ENCODE measurements at places on chromosomes 13 and 19.

- DNase-seq = no peak
Measured at GRCh38 chr13:42702716-42703115, 78.7 kb upstream of the FAM216B start.

- DNase-seq = no peak
Measured at GRCh38 chr13:57624565-57625435, 6.7 kb upstream of the PCDH17 start.

DNA sequence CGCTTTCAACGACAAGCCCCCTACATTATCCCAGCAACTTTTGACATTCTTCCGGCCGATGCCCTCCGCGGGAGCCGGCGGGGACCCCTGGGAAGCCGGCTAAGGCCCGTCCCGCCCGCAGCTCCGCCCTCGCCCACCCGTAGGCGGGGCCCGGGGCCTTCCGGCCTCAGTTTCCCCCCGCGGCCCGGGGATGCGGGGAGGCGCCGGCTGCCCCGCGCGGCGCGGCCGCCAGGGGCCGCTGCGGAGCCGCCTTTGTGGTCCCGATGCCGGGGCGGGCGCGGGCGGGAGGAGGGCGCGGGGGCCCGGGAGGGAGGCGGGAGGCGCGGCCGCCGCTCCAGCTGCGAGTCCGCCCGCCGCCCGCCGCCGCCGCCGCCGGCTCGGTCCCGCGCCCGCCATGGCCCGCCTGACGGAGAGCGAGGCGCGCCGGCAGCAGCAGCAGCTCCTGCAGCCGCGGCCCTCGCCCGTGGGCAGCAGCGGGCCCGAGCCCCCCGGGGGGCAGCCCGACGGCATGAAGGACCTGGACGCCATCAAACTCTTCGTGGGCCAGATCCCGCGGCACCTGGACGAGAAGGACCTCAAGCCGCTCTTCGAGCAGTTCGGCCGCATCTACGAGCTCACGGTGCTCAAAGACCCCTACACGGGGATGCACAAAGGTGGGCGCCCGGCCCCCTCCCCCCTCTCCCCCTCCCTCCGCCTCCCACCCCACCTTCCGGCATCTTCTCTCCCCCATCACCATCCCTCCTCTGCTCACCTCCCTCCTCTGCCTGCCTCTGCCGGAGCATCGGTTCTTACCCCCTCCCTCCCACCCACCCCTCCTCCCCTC lies at the start of gene CELF5:
Gene CELF5, plus strand, starts transcription at position 316 of the 823 bp plus-strand sequence. Its CDS starts 79 bp downstream, at position 395.
- DNase-seq = peak; percentile 41

DNA sequence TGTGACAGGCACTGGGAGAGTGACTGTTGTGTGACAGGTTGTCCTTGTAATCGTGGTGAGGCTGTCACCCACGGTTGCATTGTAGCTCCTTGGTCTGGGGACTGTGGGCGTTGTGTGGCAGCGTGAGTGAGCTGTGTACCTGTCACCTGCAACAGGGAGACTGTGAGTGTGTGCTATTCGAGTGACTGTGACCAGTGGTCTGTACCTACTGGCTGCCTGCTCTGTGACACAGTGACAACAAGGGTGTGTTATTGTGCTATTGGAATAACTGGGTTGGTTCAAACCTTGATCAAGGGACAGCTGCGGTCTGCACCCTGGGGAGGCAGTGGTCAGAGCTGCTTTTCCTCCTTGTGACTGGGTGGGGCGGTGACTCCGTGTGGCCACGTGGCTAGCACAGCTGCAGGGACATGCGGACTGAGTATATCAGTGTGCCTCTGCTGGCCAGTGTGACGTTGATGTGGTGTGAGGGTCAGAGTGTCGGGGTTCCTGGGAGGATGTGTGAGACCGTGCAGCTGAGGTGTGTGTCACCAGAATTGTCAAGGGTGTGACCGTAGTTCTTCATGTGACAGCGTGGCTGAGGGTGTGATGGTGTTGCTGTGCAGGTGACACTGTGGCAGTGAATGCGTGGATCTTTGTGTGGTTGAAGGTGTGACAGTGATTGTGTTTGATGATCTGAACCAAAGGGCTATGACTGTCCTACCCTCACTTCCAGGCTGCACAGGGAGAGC lies 10.1 kb upstream of the NFIX start:
- no peak for DNase-seq

DNA sequence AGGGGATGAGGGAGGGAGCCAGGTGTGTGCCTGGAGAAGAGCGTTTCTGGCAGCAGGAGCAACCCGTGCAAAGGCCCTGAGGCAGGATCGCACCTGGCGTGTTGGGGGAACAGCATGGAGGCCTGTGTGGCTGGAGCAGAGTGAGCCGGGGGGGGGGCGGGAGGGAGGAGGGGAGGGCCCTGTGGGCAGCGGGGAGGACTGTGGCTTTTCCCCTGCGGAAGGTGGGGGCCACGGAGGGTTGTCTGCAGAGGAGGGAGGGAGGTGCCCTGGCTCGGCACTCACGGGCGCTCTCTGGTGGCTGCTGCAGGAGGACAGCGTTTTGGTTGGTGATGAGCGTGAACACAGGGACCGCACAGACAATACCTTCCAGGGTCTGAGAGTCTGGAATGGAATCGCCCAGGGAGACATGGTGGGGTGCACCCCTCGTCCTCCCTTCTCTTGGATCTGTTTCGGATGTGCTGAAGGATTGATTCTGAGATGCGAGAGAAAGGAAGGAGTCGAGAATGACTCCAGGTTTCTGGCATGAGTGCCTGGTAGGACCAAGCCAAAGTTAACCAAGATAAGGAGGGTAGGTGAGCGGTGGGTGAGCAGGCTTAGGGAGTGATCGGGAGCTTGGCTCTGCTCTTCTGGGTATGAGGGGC lies 6.5 kb downstream of the RAB11B start:
- DNase-seq = peak; percentile 62

DNA sequence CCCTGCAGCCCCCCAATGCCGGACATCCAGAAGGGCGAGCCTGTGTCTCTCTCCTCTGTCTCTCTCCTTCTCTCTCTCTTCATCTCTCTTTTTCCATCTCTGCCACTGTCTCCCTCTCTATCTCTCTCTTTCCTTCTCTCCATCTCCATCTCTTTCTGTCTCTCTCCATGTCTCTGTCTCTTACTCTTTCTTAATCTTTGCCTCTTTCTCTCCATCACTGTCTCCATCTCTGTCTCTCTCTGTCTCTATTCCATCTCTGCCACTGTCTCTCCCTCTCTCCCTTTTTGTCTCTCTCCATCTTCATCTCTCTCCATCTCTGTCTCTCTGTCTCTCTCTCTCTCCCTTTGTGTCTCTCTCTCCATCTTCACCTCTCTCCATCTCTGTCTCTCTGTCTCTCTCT lies 25.7 kb upstream of the TCF3 start:
- DNase-seq = no peak

DNA sequence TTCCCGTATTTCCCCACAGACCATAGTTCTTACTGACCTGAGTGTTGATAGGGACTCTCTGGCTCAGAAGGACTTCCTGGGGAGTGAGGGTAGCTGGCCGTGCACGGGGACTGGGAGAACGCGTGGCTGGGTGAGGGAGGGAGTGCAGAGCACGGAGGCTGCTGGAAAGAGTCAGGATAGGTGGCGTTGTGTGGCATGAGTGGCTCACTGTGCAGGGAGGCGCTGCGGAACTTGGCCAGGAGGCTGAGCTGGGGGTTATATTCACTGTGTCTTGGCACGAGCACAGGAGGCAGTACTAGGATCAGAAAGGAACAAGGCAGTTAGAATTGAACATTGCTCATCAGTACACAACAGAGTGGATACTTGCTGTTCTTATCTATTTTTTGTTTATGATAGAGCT lies 47.4 kb downstream of the SMAD9 start:
- DNase-seq = no peak

DNA sequence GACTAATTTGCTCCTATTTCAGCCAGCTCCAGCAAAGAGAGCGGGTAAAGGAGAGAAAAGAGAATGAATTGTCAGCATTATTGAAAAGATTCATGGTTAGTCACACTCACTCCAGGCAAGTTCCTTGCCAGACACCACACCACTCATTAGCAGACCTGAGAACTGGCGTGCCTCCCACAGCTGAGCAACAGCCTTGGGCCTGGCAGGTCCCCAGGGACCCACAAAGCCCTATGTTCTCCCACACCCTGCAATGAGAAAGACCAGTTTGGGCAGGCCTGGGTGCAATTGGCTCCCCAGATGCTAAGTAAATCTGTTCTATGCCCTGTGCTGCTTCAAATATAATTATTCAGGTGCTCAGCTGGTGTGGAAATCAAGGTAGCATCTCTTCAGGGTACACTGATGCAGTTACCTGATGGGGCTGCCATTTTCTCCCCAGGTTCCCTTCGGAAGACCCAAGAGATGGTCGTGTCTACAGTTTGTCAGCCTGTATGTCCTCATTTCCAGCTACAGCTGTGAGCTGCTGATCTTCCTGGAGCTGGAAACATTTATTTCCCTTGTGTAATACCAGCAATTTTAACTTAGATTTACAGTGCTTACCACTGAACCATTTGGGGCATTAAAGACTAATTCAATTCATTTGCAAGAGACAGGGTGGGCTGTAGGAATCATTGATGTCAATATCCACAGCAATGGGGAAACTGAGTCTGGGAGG lies 405.0 kb downstream of the COG6 start:
- peak; percentile 55 for DNase-seq

GRCh38 chr13:64529874-64530485 lies 2700.2 kb downstream of the PCDH9 start:
- DNase-seq = no peak
